NCI-H146 (cell line): ENCODE measurements at places on chromosomes 2 and 18.

DNA sequence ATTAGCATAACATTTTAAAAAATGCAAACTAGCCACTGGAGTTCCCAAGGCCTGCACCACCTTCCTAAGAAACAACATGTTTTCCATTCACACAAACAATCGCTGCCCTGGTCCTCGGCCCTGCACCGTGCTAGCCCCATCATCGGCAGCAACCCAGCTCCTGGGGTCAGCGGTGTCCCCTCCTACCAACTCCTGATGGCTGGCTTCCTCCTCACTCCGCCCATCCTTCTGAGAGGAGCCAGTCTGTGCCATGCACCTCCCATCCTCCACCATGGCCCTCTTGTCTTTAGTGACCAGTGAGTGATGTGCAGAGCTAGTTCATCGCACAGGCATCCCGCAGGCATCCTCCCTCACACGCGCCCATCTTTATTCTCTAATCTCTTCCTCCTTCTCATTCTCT lies 81.9 kb downstream of the LONRF2 start:
- DNase-seq = no peak

DNA sequence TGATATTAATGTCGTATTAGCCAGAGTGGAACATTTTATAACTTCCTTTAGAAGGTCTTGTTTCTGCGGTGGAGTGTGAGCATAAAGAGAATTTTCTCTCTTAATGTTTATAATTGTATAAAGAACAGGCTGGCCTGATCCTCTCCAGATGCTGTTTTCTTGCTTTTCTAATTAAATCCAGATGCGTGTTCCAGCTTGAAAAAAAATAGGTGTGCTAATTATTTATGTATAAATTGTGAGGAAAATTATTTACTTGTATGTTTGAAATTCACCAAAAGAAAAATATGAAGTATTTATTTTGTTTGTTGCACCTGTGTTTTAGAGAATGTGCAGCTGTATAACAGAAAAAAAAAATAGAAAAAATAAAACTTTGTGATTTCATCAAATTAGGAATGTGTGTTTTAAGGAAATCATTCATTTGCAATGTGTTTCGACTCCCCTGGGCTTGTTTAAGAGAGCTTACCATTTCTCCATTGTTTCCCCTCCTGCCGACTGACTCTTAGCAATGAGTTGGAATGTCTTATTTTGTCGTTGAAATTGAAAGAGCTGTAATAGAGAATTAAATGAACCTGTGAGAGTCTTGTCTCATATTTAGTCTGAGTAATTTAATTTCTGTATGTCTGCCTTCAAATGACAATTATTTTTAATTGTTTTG lies 220.1 kb upstream of the NXPH2 start:
- DNase-seq = no peak

GRCh38 chr18:3192286-3192685 lies 27.5 kb downstream of the MYOM1 start:
- DNase-seq = no peak

- no peak for DNase-seq
These were observed 201.1 kb downstream of the SP3 start for GRCh38 chr2:173764094-173764493.

DNA sequence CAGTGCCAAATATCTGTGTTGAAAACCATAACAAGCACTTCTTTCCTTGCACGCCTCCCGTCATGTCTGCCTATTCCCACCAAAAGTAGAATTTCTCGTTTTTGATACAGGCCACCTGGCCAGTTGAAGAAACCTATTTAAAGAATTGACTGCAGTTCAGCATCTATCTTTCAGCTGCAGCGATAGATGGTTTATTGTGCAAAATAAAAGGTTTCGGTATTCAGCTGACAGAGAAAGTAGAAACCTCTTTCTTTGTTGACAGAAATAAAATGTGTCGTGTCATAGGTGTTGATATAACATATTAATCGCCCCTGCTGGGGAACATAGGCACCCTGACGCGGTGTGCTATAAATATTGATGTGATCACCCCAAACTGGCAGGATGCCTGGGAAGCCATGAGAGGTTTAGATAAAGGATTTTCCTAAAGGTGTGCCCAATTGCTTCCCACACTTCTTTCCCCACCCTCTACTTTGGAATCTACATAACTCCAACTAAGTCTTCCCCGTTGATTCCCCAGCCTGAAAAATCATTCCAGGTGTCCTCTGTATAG lies 570.4 kb downstream of the CCDC85A start:
- DNase-seq = no peak

DNA sequence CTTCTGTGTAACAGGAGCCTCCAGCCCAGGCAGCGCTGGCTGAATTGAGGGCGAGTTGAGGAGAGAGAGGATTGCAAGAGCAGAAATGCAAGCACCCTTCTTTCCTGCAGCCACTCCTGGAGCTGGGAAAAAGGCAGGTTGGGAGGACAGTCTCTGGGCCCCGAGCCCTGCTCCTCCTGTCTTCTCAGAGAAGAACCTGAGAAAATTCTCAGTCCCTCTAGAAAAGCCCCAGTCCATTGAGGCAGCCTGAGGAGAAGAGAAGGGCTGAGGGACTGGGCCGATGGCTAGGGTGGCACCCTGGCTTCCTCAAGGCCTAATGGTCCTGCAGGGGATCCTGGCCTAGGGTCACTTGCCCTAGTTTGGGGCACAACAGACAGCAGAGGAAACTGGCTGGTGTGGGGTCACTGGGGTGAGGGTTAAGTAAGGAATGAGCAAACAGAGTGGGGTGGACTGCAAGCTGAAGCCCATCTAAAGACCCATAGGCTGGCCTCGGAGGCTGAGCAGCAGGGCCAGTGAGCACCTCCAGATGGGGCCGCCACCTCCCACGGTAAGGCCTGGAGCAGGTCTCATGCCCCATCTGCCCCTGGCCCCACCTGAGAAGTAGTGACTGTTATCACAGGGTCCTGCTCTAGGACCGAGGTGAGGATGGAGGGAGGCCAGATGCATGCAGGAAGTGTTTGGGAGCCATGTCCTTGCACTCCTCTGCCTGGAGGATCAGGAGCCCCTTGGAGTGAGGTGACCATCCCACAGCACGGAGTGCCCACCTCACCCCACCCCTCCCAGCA lies 12.4 kb downstream of the CIB4 start:
- no peak for DNase-seq

GRCh38 chr2:184452907-184453306 lies 145.4 kb upstream of the ZNF804A start:
- no peak for DNase-seq

DNA sequence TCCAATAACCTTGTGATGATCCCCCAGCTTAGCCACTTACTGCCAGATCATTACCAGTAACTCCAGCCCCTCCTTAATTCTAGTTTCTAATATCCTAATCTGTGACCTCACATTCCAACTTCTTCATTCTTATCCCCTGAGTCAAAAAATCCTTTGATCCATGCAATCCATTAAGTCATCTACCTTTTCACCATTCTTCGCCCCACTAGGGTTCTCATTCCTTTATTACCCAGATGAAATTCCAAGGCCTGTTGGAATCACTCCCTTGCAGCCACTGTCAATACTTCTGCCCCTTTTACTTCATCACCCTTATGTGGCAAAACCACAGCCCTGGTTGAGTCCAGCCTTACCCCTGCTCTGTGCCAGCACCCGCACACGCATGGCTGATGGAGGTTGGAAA lies 20.3 kb upstream of the IL36G start:
- DNase-seq = no peak

GRCh38 chr2:213232649-213233437 lies 51.4 kb upstream of the SPAG16 start:
- no peak for DNase-seq

DNA sequence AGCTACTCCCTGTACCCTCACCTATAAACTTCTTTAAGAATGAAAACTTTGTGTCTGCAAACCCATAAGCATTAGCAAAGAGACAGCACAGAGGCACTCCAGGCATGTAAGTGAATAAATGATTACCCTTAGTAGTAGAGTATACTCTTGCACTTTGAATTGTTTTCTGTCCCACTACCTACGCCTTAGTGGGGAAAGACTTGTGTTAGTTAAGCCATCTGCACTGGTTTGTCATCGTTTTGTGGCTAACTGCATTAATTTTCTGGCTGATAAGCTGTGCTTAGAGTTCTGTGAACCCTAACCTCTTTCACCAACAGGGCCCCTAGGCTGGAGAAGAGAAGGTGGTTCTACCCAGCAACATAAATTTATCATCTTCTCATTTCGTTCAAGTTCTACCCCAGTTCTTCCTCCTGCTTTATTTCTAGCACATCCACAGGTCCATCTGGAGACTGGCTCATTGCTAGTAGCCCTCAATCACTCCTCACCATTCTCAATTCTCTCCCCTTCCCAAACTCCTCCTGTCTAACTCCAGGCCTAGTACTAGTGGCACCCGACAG lies 710 bp downstream of the LMAN2L start:
- DNase-seq = no peak

DNA sequence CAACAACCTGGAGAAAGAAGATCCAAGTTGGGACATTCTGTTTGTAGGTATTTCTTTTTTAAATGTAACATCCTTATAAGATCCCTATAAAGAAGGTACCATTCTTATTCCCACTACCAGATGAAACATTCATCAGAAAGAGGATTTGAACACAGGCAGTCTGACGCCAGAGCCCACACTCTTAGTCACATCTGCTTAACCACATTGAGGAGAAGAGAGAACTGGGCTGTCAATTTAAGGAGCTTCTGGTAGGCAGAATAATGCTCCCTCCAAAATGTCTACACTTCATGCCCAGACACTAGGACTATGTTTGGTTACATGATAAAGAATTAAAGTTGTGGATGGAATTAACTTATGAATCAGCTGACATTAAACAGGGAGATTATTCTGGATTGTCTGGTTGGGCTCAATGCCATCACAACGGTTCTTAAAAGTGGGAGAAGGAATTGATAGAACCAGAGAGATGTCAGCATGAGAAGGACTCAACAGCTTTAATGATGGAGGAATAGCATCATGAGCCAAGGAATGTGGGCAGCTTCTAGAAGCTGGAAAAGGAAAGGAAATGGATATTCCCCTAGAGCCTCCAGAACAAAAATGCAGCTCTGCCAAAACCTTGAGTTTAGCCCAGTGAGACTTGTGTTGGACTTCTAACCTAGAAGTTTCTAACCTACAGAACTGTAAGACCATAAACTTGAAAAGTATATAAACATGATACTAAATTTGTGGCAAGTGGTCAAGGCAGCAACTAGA lies 82.2 kb downstream of the KLF7 start:
- no peak for DNase-seq

DNA sequence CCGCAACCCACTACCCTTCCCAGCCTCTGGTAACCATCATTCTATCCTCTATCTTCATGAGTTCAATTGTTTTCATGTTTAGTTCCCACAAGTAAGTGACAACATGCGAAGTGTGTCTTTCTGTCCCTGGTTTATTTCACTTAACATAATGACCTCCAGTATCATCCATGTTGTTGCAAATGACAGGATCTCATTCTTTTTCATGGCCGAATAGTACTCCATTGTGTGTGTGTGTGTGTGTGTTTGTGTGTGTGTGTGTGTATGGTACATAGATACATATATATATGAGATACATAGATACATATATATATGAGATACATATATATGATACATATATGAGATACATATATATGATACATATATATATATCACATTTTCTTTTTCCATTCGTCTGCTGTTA lies 196.3 kb upstream of the STK17B start:
- no peak for DNase-seq

DNA sequence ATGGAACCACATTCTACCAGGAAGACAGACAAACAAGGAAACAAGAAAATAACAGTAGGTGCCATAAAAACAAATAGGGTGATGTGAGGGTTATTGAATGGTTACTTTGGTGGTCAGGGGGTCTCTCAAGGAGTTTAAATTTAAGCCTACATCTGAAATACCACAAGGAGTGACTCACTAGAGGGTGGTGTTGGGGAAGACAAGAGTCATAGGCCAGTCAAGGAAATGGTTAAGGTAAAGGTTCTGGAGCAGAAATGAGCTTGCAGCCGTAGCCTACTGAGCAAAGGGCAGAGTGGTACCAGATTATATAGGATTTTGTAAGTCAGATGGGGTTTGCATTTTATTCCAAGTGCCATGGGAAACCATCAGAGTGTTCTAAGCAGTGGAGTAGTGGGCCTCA lies 135.6 kb upstream of the DAPL1 start:
- DNase-seq = no peak

GRCh38 chr2:129905664-129906081 lies 73.8 kb upstream of the RAB6C start:
- DNase-seq = no peak

DNA sequence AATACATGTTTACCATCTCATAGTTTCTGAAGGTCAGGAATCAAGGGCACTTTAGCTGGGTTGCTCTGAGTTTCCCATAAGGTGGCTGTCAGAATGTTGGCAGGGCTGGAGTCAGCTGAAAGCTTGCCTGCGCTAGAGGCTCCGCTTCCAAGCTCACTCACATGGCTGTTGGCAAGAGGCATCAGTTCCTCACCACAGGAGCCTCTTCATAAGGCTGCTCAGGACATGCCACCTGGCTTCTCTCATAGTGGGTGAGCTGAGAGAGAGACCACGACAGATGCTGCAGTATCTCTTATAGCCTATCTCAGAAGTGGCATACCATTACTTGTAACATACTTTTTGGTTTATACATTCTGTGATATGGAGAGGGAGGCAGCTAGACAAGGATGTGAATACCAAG lies 7.2 kb downstream of the HADHB start:
- DNase-seq = no peak

DNA sequence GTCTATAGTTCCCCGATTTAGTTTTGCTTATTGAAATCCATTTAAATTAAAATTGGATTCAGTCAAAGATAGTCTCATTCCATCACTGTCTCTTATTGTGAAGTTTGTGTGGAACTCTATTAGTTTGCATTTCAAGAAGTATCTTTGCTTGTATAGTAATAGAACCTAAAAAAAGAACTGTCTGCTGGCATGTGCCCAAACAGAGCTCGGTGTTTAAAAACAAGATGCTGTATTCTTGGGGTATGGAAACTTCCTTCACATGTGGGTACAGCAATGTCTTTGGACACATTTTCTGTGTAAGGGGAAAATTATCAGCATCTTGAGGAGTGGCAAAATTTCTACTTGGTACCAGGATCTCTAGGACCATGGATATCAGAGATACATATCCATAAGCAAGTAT lies 292.6 kb downstream of the PLCL1 start:
- no peak for DNase-seq

GRCh38 chr2:42342061-42342794 lies 18.8 kb downstream of the COX7A2L start:
- DNase-seq = no peak

DNA sequence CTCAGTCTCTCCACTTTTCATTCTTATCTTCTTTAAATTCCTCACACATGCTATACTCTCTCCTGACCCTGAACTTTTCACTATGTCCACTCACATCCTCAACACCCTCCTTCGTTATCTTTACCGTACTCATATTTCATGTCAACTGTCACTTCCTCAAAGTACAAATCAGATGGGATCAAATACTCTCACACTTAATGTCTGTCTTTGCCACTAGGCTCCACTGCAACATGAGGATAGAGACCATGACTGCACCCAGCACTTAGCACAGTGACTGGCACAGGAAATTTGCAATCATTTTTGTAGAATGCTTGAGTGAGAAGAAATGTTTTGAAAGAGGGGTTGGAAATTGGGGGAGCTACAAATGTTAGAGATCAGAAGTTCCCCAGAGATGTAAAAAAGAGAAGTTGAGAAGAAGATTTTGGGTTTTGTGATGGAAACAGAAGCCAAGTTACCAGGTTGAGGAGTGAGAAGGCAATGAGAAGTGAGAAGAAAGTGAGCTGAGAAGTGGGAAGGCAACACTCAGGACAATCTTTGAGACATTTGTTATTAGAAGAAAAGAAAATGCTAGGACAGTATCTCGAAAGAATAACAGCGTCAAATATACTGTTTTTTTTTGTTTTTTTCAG lies 87.0 kb downstream of the CCDC141 start:
- no peak for DNase-seq

- DNase-seq = peak; percentile 98
These were observed 127.4 kb downstream of the CHST9 start for GRCh38 chr18:27057519-27058234.

GRCh38 chr2:163407296-163407695 lies 328.5 kb downstream of the FIGN start:
- DNase-seq = no peak
